NCI-H2081 treated with DMSO at 0.1 percent for 48 hours (cell line): ENCODE measurements at places on chromosomes 7 and 10.

- no peak for DNase-seq
Measured at GRCh38 chr7:79272066-79272669, 181.3 kb downstream of the MAGI2 start.

- no peak for DNase-seq
Measured at GRCh38 chr7:134852625-134853024, 73.2 kb downstream of the CALD1 start.

GRCh38 chr7:29977886-29978651 is 11.5 kb downstream of the SCRN1 start:
- no peak for DNase-seq

DNA sequence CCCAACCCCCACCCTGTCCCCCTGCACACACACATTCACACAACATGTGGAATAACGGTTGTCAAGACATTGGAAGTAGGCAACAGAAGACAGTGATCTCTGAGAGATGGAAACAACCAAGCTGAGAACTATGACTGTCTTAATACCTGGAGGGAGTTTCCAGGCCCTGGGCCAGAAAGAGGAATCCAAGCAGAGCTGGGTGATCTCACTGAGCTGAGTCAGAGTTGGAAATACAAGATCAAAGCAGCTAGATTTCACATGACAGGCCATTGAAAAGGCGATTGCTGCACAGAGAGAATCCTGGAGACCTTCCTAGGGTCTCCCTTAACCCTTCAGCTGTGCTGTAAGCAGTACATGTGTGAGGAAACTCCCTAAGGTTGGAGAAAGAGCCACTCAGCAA is 165.8 kb upstream of the PRSS1 start:
- no peak for DNase-seq

DNA sequence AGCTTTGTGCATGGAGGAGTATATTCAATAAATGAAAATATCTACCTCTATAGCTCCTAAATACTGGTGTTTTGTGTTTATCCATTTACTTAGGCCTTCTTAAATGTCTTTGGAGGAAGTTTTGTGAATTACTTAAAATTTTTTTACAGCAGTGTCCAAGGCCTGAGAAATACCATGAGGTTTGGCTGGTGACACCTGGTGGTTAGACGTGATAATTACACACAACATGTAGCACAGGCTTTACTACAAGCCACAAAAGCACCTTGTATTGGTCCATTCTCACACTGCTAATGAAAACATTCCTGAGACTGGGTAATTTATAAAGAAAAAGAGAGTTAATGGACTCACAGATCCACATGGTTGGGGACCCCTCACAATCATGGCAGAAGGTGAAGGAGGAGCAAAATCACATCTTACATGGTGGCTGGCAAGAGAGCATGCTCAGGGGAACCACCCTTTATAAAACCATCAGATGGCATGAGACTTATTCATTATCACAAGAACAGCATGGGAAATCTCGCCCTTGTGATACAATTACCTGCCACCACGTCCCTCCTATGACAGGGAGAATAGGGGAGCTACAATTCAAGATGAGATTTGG is 20.6 kb downstream of the HYAL4 start:
- no peak for DNase-seq

DNA sequence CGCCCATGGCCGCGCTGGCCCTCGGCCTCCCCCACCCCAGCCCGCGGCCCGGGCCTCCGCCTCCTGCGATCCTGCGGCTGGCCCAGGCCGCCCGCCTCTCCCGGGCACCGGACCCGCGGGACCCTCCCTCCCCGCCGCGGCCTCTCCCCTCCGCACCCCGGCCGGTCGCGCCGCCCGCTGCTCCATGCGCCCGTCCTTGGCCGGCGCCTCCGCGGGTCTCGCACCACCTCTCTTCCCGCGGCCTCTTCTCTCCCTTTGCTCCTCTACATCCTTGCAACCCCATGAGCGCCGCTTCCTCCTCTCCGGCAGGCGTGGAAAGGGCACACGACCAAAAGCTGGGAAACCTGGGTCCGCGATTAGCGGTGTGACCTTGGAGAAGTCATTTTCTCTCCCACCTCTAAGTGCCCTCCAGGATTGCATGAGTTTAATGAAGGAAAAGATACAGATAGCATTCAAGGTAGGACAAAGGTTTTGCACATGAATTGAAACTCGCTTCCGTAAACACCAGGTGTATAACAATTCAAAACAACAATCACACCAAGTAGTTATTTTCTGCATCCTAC is 448 bp upstream of the SRPK2 start:
- DNase-seq, result no peak

DNA sequence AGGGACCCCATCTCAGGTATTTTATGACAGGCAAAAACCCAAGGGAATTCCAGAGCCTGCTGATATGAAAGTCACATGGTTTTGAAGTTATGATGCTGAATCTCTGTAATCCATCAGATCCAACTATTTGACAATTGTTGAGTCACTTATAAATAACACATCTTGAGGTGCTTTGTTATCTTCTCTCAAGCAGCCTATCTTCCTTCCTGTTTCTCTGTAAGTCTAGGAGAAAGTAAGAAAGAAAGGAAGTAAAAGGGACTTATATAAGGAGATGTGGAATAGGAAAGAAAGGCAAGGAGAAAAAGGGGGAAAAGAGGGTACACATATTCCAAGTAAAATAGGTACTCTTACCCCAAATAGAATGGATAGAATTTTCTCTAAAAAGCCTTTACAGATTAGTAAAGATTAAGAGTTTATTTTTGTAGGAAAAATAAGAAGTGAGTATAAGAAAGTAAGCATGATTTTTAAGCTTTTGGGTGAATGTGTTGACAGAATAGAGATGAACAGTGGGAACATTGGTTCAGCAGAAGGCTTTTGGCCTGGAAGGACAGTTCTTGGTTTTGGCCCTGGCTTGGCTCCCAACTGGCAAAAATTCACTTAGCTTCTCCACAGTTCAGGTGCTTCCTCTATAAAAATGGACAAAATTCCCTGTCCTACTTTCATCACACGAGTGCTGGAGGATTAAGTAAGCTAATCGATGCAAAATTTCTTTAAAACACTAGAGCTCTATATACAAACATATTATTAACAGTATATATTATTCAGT is 39.6 kb upstream of the ANK3 start:
- no peak for DNase-seq

DNA sequence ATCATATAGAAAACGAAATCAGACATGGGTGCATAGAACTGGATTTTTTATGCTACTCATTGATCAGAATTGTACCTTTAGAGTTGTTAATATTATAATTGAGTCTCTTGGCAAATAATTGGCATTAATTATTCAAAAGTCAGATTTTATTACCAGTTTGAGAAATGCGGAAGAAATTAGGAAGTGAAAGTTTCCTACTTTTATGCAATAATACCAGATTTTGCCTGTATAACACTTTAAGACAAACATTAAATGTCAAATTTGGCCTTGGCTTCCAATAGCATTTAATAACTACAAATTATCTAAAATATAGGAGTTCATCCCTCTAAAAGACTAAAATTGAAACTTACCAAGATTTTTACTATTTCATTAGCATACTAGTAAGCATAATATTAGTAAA is 6.8 kb upstream of the TFEC start:
- DNase-seq, result no peak
